ENCODE measurements at places on chromosomes 2 and 18.

DNA sequence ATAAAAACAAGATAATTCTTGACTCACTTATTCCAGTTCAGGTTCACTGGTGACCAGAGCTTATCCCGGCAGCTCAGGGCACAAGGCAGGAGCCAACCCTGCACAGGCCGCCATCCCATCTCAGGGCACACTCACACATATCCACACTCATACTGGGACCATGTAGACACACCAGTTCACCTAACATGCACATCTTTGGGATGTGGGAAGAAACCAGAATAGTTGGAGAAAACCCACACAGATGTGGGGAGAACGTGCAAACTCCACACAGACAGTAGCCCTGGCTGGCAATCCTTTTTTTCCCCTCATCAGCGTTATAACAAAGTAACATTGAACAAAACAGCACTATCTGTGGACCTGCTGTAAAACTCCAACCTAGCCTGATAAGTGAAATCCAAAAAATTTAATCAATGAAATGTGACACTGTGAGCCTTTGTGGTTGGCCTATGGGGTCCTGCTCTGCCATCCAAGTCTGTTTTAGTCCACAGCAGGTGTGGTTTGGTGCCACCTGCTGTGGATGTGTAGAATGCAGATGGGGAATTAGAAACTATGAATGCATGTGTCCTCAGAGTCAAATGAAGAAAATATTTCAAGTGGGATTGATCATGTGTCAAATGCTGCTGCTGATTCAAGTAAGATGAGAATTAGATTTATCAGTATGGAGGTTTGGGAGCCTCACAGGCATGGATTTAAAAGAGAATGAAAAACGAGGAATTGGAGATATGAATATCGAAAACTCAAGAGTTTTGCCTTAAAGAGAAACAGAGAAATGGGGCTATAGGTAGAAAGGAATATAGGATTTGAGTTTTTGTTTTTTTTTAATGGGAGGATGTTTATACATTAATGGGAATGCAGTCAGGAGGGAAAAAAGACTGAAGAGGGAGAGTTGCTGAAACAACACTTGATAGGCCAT, 47.0 kb downstream of the UGP2 start:
- peak; percentile 74 for DNase-seq

DNA sequence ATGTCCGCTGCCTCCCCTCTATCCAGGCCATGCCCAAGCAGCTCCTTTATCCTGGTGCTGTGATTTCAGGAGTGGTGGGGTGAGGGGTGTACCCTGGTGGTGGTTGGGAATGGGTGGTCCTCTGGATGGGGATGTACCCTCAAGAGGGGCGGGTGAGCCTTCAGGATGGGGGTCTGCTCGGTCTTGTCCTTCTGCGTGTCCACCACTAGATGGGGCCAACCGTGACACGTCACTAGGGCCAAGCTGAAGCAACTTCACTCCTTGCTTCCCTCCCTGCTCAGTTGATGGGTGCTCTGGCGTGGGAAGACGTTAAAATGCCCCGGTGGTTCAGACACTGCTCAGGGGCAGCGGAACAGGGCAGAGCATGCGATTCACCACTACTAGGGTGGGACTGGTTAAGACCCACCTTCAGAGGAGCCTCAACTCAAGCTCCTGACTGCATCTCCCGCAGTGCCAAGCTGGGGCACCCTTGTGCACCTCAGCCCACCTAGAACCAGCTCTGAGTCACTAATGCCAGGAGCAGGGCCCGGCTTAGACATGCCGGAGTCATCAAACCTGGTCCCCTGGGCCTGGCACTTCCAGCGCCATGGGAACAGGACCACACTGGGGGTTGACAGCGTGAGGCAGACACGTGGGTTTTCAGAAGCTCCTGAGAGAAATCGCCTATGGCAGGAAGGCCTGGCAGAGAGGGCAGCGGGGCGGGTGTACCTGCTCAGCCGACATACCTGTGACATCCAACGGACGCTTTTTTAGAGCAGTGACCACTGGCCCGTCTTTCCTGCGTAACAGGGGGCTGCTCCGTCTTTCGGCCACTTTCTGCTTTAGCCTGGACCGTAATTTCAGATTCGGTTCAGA, 256.7 kb downstream of the HDAC4 start:
- peak; percentile 40 for DNase-seq

- DNase-seq: no peak
These were observed 123.4 kb downstream of the MRO start for GRCh38 chr18:50696436-50696835.

- no peak for DNase-seq
These were observed 135.1 kb downstream of the NCK2 start for GRCh38 chr2:105879803-105880300.

GRCh38 chr2:233404222-233404621, 49.9 kb downstream of the DGKD start:
- peak; percentile 85 for DNase-seq

- DNase-seq: no peak
These were observed 57.9 kb downstream of the SLC66A3 start for GRCh38 chr2:11213090-11213638.

DNA sequence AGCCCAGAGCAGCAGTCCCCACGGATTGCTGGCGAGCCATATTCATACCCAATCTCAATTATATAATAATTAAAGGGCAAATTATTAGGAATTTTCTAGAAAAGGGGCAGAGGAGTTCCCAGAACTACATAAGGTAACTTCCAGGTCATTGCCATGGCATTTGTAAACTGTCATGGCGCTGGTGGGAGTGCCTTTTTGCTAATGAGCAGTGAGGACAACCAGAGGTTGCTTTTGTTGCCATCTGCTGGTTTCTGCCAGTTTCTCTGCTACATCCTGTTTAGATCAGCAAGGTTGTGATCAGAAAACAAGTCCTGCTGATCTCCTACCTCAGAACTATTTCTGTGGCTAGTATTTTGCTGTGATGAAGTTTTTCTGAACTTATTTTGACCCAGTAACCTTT, 159.8 kb upstream of the PIEZO2 start:
- no peak for DNase-seq

DNA sequence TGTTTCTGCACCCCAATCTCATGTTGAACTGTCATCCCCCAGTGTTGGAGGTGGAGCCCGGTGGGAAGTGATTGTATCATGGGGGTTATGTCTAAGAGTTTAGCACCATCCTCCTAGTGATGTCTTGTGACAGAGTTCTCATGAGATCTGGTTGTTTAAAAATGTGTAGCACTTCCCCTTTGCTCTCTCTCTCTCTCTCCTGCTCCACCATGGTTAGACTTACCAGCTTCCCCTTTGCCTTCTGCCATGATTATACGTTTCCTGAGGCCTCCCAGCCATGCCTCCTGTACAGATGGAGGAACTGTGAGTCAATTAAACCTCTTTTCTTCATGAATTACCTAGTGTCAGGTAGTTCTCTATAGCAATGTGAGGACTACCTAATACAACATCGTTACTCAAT, 396.9 kb upstream of the LRATD1 start:
- DNase-seq: no peak

DNA sequence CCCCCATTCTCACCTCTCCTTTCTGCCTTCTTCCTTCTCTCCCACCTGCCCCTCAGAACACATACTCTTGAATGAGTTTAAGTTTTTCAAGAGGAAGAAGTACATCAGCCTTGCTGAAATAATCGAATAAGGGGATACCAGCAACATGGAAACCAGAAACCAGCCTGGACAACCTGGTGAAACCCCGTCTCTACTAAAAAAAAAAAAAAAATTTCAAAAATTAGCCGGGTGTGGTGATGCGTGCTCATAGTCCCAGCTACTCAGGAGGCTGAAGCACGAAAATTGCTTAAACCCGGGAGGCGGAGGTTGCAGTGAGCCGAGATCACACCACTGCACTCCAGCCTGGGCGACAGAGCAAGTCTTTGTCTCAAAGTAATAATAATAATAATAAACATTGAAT, 75.0 kb upstream of the SLC1A4 start:
- DNase-seq: no peak

DNA sequence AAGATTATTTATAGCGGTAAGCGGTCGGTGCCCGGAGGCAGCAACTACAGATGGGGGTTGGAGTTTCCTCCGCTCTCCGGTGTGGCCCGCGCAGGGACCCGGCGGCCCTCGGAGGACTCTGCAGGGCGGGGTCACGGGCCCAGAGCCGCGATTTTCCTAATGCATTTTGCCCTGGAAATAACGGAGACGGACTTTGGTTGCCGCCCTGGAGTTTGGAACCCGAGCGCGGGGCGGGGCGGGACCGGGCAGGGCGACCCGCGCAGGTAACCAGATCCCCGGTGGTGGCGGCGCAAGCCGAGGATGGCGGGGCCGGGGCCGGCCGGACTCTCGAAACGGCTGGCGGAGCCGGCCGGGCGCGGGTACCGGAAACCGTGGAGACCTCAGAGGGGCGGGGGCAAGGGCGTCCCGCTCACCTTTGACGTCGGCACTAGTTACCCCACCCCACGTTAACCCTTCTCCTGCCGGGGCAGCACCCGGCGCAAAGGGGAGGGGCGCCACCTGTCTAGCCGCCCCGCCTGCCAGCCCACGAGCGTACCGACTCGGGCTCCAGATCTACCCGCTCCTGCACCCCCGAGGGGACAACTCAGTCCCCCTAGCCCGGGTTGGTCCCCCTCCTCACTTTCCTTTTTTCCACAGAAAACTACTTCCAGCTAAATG, 2.9 kb downstream of the CYP26B1 start:
- DNase-seq: no peak

DNA sequence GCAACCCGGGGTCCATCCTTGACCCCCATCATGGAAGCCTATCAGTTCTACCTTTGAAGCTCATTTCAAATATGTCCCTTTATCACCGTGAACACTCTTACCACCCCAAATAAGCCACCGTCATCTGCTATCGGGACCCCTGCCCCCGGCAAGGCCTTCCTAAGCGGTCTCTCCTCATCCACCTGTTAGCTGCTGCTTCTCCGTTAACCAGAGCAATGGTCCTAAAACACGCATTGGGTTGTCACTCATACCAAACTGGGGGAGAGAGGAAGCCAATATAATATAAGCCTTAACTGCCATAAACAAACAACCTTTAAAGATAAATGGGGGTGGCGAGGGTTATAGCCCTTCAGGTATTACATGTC, 680 bp downstream of the ASNSD1 start:
- no peak for DNase-seq

DNA sequence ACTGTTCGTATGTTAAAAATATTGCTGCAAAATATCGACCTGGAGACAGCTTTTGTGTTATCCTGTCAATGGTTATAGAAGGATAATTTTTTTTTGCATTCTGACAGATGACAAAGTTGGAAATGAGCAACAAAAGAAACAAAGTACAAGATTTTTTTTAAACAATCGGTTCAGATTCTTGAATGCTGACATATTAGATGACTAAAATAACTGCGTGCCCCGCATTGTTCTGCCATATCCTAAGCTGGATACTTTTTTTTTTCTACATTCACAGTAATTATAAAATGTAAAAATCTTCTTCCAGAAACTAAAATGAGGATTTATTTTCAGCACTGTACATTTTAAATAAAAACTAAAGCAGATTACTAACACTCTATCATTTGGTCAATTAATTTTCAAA, 67.1 kb downstream of the ABCG8 start:
- DNase-seq: no peak

DNA sequence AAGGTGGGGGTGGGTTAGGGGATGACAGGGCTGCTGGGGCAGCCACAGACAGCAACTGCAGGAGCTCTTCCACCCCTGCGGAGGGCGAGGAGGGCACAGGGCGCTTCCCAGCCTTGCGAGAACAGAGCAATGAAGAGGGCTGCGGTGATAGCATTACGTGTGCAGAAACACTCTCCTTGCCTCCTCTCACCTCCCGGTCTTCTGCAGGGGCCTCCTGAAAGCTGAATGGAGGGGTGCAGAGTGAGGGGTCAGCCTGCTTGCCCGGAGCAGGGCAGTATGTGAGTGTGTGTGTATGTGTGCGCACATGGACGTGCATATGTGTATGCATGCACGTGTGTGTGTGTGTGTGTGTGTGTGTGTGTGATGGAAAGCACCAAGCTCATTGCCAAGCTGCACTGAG, 29.5 kb upstream of the IL1R2 start:
- DNase-seq: no peak

GRCh38 chr2:74406035-74406434, 15.4 kb downstream of the C2orf81 start:
- DNase-seq: no peak

- DNase-seq: no peak
These were observed 68.1 kb downstream of the WDSUB1 start for GRCh38 chr2:159218389-159218788.

DNA sequence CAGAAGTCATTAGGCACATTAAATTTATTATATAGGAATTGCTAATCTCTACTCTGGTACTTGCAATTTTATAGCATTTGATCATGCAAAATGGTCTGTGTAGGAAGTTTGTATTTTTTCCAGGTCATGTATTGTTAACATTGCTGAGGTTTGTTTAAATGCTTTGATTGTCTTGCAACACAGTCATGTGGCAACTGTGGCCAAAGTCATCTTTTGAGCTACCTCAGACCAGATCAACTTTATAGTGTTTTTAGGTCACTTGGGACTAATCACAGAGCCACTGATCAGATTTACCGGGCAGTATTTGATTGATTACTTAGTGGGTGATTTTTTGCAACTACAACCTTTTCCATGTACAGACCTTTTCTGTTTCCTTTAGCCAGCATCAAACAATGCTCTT, 3.7 kb downstream of the SERPINB5 start:
- DNase-seq: no peak

DNA sequence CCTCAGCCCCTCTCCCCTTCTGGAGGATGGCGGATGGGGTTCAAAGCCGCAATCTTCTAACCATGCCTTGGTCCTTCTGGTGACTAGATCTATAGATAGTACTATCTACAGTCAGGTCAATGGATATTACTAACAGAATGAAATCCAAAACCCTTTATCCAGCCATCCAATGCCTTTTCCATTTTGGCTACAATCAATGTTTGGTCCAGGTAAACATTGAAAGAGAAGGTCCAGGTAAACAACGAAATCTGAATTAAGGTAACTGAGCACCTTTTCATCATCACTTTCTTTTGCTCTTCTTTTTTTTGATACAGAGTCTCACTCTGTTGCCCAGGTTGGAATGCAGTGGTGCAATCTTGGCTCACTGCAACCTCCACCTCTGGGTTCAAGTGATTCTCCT, 9.7 kb downstream of the PPP4R3B start:
- no peak for DNase-seq

DNA sequence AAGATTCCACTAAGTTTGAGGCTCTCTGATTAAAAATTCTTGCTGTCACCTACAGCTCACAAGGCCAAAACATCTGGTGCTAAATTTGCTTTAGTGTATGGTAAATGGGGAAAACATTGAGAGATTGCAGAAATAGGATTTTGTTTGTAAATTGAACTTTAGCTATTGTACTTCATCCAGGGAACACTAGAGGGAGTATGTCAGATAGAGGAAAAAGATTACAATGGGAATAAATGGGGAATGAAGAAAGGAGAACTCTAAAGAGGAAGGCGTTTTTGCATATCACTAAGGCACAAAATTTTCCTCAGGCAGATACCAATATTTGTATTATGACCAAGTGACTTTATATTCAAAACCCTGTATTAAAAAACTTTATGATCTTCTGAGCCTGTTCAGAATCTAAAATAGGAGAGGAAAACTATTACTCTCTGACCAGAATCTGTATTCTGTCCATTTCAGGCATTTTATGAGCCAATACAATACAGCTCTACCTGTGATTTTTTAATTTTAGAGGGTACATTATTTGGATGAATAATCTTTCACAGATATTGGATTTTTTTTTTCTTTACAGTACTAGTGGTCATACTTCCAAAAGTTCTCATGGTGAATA, 52.3 kb upstream of the ITGB6 start:
- no peak for DNase-seq

GRCh38 chr2:73494031-73494430, 108.4 kb downstream of the ALMS1 start:
- DNase-seq: no peak

GRCh38 chr2:156986339-156986988, 271.0 kb upstream of the GALNT5 start:
- DNase-seq: no peak

Data from activated naive CD4-positive, alpha-beta T cell treated with anti-CD3 and anti-CD28 coated beads for 36 hours (primary cell).